ENCODE measurements at places on chromosomes 1 and 21.

- DNase-seq: no peak
Observed at GRCh38 chr1:21616372-21616771, 52.8 kb downstream of the RAP1GAP start.

GRCh38 chr1:232473324-232473723 lies 156.6 kb downstream of the SIPA1L2 start:
- DNase-seq: no peak

DNA sequence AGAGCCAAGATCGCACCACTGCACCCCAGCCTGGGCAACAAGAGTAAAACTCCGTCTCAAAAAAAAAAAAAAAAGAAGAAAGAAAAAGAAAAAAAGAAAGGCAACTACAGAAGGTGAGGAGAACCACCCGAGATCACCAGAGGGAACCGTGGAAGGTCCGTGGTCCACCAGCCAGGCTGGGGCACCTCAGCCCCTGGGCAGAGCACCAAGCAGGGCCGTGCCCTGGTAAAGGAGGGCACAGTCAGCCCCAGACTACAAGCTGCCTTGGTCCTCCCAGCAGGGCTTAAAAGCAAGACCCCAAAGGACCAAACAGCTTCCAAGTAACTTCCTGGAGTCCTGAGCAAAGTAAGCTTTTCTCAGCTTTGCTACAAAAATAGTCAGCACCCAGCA lies 8.8 kb upstream of the SAMD11 start:
- no peak for DNase-seq

DNA sequence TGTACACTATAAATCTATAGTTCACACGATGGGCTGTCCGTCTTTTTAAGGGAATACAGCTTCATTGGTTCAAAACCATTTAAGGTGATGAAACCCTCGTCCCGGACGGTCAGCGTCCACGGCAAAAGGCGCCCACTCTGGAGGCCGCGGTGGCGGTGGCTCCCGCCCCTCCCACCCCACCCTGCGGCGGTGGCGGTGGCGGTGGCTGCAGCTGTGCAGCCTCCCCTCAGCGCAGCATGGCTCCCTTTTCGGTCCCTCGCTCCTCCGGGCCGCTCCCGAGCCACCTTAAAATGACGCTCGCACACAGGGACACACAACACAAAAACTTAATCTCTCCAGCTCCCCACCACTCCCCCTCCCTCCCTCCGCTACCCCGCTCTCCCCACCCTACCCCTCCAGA lies 69.1 kb downstream of the WLS start:
- no peak for DNase-seq

GRCh38 chr1:18929686-18930085 lies 26.8 kb downstream of the IFFO2 start:
- DNase-seq: no peak

DNA sequence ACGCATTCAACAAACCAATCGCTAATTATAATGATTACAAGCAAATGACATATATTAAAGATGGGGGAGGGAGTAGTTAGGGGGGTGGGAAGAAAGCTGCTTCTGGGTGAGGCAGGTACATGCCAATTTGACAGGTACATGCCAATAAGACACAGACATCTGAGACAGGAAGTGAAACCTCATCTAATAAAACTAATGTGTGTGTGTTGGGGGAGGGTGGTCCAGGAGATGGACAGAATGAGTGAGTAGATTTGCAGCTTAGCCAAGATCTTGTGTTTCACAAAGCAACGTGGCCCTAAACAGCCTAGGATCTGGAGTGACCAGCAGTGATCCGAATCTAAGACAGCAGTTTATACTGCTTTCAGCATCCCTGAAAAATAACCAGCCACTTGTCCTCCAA lies 10.8 kb downstream of the CFAP45 start:
- DNase-seq: no peak

GRCh38 chr1:206065547-206066145 lies 12.7 kb downstream of the RHEX start:
- no peak for DNase-seq

DNA sequence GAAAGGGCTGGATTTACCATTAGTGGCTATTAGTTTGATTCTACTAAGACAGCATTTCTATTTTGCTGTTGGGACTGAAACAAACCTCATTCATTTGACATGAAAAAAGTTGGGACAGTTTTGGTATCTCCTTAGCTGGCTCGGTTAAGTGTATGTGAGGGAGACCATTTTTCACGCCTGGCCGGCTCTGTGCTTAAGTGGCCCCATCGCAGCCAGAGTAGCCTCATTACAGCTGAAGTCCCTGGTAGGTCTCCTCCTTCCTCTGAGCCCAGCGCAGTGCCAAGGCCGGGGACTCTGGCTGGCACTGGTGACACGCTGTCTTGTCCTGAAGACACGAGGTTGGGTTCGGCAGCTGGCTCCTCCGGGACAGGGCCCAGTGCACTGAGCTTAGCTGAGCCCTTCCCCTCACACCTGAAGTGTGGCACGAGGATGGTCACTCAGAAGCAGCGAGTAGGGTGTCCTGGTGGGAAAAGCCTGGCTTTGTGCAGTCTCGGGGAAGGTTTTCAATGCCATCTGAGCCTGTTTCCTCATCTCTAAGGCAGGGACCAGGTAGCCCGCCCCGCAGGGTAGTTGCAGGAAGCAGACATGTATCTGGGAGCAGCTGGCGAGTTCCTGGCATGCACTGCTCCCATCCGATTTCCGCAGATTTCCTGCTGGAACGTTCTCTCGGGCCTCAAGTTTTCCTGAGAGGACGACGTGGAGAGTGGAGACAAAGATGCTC lies 196.5 kb downstream of the DYRK1A start:
- DNase-seq: no peak

All from activated T-helper 1 cell treated with anti-CD3 and anti-CD28 coated beads, Interleukin-2, amount 50 U/mL, for 16 hours (primary cell).